ENCODE measurements at places on chromosomes 6 and 20.

GRCh38 chr20:43564455-43564854, 5.6 kb downstream of the SGK2 start:
- no peak for DNase-seq

GRCh38 chr20:35007413-35007812, 51.7 kb downstream of the MYH7B start:
- DNase-seq, result no peak

DNA sequence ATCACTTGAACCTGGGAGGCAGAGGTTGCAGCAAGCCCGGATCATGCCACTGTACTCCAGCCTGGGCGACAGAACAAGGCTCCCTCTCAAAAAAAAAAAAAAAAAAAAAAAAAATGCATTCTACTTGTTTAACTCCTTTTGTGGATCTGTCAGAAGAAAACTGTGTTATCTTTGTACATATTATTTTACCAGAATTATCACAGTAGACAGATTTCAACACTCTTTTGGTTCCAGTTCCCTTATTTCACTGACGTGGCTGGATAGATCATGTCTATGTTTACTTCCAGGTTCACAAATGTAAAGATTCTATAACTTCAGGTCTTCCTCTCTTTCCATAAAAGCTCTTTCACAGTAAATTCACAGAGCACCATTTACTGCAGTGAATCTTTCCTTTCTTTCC, 18.4 kb downstream of the NUDT3 start:
- peak; percentile 56 for DNase-seq

DNA sequence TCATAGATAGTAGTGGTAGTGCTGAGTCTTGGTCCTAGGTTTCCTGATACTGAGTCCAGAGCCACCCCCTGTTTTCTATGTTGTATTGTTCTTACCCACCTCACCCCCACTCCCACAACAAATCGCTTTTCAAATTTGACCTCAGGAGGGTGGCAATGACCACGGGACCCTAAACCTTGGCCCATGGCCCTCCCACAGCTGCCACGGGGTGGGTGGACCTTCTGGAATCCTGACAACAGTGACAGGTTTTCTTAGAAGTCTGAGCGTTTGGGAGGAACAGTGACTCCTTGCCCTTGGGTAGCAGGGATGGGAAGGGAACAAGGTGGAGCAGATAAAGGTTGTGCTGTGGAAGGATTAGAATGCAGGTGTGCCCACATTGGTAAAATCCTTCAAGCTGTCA, 36.9 kb downstream of the TGM3 start:
- DNase-seq, result no peak

- no peak for DNase-seq
Measured at GRCh38 chr20:43506238-43506637, 1.3 kb upstream of the L3MBTL1 start.

- no peak for DNase-seq
Measured at GRCh38 chr6:111552958-111553357, 52.7 kb downstream of the TRAF3IP2 start.

DNA sequence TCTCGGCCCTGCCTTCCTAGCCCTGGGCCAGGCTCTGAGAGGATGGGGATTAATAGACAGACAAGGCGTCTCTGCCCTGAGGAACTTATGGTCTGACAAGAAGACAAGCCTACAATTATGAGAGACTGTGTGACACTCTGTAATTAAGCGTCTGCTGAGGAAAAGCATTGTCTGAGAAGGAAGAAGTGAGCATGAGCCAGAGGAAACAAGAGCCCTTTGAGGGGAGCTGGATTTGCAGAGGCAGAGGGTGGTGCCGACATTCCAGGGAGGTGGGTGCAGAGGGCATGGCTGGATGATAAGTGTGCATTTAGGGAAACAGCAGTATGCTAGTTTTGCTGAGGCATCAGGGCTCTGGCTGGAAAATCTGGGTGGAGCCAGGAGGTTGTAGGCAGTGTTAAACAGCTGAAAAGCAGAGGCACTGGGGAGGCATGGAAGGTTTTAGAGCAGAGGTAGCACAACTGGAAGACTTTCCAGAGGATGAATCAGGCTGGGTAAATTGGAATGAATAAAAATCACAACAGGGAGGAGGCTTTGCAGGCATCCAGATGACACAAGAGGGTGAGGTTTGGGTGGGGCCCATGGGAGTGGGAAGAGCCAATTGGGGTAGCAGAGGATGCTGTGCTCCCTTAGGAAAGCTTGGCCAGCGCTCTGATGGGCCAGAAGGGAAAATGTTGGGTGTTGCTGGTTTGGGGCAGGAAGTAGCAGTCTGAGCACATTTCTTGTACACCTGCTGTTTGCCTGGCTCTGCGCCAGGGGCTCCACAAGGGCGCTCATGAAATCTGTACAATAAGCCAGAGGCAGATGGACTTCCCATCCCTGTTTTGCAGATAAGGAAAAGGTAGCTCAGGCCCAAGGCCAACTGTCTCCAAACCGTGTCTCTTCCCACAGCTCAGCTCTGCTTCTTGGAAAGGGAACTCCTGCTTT, 74.0 kb upstream of the MYL9 start:
- peak; percentile 70 for DNase-seq

GRCh38 chr6:131017962-131018361, 45.1 kb downstream of the EPB41L2 start:
- no peak for DNase-seq

GRCh38 chr20:37313546-37314091, 24.2 kb downstream of the MANBAL start:
- DNase-seq, result no peak
